ENCODE measurements at places on chromosomes 2 and 18. TPM values are rescaled to one million over a fixed set of nuclear protein-coding genes. Genes with fewer than 3 reads are reported as not detected.

GRCh38 chr2:72887032-72887739 is at the start of gene SPR:
Gene SPR, plus strand, starts transcription at chr2:72887408. Its CDS starts 25 bp downstream, at chr2:72887433.
- peak; percentile 90 for DNase-seq

GRCh38 chr2:24930768-24931167 is 10.7 kb upstream of the ADCY3 start:
- DNase-seq: peak; percentile 59

DNA sequence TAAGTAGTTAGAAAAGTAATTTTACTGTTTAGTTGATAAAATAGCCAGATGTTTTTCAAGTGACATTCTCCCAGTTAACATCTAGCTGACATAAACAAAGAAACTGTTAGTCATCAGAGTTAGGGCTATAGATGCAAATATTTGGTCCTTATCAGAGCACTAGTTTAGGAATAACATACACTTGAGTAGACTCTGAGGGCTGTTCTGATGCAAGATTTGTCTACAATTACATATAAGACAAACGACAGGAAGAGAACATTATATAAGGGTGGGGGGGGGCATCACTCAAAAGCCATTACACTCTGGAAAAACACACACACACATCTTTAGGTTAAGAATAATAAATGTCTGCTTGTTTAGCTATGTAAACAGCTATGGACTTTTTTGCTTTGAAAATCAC is 554.4 kb upstream of the LRRTM1 start:
- no peak for DNase-seq

DNA sequence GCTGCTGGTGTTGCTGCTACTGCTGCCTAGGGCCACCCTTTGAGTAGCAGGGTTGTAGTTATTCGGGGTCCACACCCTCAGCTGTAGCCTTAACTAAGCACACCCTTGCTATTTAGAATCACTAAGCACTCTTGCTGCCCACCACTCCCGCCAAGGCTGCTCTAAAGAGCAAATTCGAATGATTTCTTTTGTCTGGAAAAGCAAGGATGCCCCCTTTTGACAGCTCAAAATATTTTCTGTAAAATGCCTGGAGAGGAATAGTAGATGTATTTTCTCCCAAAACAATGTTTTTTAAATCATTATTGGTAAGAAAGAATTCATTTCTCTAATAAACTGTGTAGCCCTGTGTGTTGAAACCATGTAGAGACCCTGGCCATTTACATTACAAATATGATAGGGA is 80.8 kb upstream of the PAPOLG start:
- peak; percentile 59 for DNase-seq

GRCh38 chr2:50743471-50743870 is 288.5 kb downstream of the NRXN1 start:
- DNase-seq: no peak

DNA sequence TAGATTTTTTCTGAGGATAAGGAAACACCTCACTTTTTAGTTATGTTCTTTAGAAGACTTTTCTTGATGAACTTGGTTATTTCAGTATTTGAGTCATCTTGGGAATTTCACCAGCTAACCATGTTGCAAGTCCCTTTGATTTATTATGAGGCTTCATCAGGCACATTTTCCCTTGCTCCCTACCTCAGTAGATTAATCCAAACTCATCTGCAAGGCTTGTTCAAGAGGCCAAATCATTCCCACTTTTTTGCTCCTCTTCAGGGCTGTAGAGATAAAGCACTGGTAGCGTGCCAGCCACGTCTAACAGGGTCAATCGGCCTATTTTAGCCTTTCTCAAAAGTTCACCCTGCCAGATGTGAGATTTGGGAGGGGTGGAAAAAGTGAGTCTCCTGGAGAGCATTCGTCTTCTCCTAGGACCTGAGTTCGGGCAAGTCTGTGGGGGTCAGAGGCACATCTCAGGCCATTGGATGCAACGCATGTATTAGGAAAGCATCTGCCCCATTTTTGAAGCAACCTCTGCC is 120.3 kb downstream of the RDH14 start:
- DNase-seq: no peak

DNA sequence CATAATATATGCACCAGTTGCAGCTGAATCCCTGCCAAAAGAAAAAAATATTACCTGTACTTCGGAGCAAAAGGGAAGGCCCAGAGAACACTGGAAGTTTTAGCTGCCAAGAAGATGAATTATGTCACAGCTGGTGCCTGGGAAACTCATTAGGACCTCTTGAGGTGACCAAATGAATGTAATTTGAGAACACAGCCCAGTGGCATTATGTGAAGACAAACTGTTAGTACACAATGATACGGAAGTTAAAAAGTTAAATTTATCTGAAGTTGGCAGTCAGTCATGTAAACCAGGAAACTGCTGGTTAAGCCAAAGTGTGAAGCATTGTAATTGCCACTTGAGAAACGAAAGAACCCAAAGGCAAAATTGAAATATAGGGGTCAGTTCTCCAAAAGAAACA is 80.7 kb downstream of the EML4 start:
- no peak for DNase-seq

GRCh38 chr2:171522788-171523087 is 464 bp downstream of the CYBRD1 start:
- DNase-seq: peak; percentile 85

GRCh38 chr2:39571111-39571731 is 94.5 kb upstream of the TMEM178A start:
- DNase-seq: peak; percentile 52

DNA sequence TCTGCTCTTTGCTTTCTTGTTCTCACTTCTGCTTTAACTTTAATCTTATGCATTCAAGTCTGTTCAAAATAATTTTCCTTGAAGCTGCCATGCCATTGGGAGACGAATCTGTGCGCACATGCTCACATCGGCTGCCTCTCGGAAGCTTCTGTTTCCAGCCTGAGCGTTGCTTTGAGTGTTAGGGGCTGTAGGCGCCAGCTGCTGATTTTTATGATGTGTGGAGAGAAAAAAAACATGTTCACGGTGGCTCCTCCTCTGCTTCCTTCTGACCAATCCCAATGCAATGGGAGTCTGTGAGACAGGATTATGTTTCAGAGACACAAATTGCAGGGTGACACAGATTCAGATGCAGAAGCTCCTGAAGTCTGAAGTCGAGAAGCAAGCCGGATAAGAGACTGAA is at the start of gene MC4R:
TSS of gene MC4R (minus strand) at position 180 of the 400 bp plus-strand sequence. CDS start 426 bp downstream, outside the sequence.
- DNase-seq: peak; percentile 71

- no peak for DNase-seq
Observed at GRCh38 chr2:163462993-163463392, 272.8 kb downstream of the FIGN start.

- no peak for DNase-seq
Observed at GRCh38 chr2:191352536-191352935, 107.3 kb downstream of the MYO1B start.

DNA sequence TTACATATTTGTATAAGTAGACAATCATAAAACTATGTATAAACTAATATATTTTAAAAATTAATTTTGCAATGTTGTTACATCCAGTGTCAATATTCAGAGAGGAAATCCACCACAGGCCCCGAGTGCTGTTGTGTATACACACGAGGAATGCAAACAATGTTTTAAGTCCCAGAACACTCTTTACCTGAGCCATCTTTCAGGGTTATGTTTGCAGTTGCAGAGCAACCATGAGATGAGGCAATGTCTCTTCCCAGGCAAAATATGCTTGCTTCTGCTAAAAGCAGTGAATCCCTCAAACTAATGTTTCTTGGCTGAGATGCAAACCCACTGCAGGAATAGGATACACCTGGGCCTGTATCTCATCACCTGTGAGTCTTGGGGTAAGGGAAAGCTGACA is 91.3 kb downstream of the ASXL2 start:
- DNase-seq: no peak

GRCh38 chr2:158689391-158689790 is 105.7 kb upstream of the DAPL1 start:
- no peak for DNase-seq

GRCh38 chr2:121532894-121533293 is 2.2 kb downstream of the RNU4ATAC start:
- no peak for DNase-seq

GRCh38 chr18:67199993-67200617 is 316.4 kb downstream of the DSEL start:
- DNase-seq: no peak

Gene C2orf78
- not detected for total RNA-seq

Gene GALNT1
- 77.0 TPM for total RNA-seq

Gene MYL12B
- 198 TPM for total RNA-seq

Gene BOLA3
- total RNA-seq: 46.7 TPM

Gene SERPINB5
- total RNA-seq: 3.3 TPM

Gene MAB21L4
- total RNA-seq: 0.20 TPM

Gene DLX2
- not detected for total RNA-seq

Gene STEAP3
- 2.5 TPM for total RNA-seq

Gene SIGLEC15
- total RNA-seq: not detected

Measured in endodermal cell (in vitro differentiated cells).